Ammon's horn (tissue), 1 donor: ENCODE measurements at places on chromosomes 11 and 22.
A peak's percentile ranks its signal among the peaks of the same experiment; 100 is the strongest.

- no peak for DNase-seq
These were observed 457.0 kb downstream of the DLG2 start for GRCh38 chr11:85170184-85170583.

DNA sequence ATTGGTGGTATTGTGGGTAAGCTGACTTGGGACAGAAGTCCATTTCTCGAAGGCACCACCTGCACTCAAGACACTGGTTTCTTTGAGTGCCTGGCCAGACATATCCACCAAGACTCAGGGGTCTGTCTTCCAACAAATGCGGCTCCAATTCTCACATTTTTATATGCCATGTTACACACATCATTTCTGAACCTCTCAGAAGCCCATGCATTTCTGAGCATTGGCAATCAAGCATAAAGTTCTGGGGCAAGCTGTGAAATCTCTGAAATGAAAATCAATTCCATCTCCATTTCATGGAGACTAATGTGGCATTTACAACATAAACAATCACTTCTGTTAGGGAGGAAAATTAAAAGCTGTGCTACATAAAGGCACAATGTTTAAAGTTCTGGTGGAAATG is 243.7 kb downstream of the KIRREL3 start:
- no peak for DNase-seq

- DNase-seq = no peak
These were observed 720 bp upstream of the MED17 start for GRCh38 chr11:93783362-93783761.

GRCh38 chr11:118607401-118608359 is at the start of gene PHLDB1:
PHLDB1 (plus strand) TSS chr11:118607615; CDS start chr11:118613837, 6,222 bp downstream.
- DNase-seq = peak; percentile 90

GRCh38 chr11:123729602-123730001 is 11.9 kb downstream of the ZNF202 start:
- no peak for DNase-seq

- peak; percentile 3 for DNase-seq
These were observed 770 bp upstream of the TSG101 start for GRCh38 chr11:18527512-18527911.

GRCh38 chr11:47204637-47204989 is 10.2 kb upstream of the DDB2 start:
- no peak for DNase-seq

GRCh38 chr11:72041364-72042063 is 38.8 kb downstream of the NUMA1 start:
- peak; percentile 91 for DNase-seq

- no peak for DNase-seq
These were observed 21.6 kb upstream of the CHADL start for GRCh38 chr22:41262250-41262765.

DNA sequence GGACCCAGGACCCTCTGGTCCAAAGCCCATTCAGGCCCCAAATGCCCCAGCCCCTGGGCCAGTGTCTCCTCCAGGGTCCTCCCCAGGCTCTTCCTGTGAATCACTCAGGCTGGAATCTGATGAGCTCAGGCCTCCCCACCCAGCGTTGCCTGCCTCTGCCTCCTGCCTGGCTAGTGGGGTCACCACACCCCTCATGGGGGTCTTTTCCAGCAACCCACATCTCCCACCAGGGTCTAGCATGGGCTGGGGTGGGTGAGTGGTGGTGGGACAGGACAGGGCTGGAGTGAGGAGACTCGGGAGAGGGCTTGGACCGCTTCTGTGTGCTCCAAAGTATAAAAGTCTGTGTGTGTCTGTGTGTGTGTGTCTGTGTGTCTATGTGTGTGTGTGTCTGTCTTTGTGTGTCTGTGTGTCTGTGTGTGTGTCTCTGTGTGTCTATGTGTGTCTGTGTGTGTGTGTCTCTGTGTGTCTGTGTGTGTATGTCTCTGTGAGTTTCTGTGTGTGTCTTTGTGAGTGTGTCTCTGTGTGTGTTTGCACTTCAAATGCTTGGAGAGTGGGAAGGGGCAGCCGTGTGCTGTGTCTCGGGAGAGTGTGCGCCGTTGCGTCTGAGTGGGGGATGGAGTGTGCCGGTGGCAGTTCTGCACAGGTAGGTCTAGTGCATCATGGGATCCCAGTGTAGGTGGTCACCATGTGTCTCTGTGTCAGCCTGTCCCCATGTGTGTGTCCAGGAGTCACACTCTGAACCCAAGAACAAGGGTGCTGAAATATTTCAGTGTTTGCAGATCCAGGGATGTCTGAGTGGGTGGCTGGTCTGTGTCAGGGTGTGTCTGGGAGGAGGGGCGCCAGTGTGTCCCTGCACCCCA is 8.8 kb downstream of the RIN1 start:
- no peak for DNase-seq

GRCh38 chr11:73347067-73347466 is 29.1 kb upstream of the RELT start:
- DNase-seq = no peak

GRCh38 chr11:134047586-134047999 is 21.3 kb upstream of the JAM3 start:
- peak; percentile 48 for DNase-seq

GRCh38 chr22:19478045-19478900 is 720 bp downstream of the UFD1 start:
- DNase-seq = no peak

DNA sequence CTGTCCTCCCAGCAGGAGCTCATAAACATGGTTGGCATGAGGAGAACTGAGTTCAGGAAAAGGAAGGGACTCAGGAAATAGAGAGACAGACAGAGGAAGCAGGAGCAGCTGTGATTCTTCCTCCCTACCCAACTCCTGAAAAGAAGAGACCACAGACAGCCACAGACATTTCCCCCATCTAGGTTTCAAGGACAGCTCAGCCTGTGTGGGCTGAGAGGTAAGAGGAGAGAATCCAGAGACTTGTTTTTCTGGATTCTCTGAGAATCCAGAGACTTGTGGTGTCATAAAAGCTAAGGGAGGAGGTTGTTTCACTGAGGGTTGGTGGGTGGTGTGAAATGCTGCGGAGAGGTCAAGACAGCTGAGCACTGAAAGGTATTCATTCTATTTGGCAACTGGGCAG is 19.0 kb upstream of the STK33 start:
- no peak for DNase-seq

DNA sequence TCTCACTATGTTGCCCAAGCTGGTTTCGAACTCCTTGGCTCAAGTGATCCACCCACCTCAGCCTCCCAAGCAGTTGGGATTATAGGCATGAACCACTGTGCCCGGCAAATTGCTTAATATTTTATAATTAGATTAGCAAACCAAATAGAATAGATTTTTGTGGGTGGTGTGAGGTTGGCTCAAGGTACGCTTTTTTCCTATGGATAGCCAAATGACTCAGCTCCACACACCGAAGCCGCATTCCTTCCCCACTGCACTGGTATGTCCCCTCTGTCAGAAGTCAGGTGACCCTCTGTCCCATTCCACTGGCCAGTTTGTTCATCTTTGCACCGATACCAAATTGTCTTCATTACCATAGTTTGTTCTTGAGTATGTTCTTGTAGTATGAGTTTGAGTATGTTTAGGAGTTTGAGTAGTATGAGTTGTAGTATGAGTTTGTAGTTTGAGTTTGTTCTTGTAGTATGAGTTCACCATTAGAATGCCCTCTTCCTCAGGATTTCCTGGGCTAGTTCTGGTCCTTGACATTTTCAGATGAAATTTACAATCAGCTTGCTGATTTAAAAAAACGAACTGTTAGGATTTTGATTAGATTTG is 19.4 kb downstream of the SUSD2 start:
- no peak for DNase-seq

DNA sequence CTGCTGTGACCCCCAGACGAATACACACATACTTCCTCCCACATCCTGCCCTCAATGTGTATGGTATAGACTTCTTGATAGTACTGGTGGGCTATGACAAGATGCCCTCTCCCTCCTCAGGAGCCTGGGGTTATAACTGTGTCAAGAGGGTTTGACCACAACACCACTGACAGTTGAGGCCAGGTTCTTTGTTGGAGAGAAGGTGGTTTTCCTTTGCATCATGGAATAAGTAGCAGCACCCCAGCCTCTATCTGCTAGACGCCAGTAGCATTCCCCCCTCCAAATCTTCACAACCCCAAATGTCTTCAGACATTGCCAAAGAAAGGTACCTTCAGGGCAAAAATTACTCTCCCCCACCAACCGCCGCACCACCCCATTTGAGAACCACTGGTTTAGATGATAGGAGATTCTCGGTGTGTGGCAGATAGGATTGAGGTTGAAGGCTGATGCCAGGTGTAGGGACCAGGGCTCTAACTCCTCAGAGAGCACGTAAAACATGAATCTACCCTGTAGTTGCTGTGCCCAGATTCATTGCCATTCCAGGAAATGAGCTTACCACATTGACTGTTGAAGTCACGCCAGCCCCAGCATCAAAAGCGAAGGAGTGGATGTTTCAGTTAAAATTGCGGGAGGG is 5.5 kb upstream of the MYO18B start:
- no peak for DNase-seq

DNA sequence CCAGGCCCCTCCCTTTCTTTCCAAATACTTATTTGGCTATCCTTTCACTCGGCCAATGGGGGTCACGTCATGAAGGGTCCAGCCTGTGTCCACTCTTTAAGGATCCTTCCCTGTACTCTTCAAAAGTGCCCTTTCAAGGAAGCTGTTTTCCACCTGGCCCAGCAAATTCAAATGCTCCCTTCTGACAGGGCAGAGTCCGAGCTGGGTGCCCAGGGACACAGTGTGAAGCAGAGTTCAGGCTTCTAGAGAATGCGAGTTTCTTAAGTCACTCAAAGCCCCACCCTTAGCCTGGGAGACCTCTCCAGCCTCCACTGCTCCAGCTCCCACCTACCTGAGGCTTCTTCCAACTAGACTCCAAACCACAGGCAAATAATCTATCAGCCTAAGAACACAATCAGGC is 5.5 kb upstream of the APOA1 start:
- DNase-seq = no peak

GRCh38 chr11:33668468-33668825 is 32.2 kb downstream of the C11orf91 start:
- DNase-seq = no peak

- DNase-seq = no peak
These were observed 11.1 kb upstream of the PAMR1 start for GRCh38 chr11:35536470-35536869.

- DNase-seq = no peak
These were observed 19.1 kb downstream of the MIF start for GRCh38 chr22:23913306-23913660.

- DNase-seq = no peak
These were observed 75.2 kb downstream of the RTL6 start for GRCh38 chr22:44422746-44423380.

- no peak for DNase-seq
These were observed 170.4 kb downstream of the SWAP70 start for GRCh38 chr11:9834291-9834690.

DNA sequence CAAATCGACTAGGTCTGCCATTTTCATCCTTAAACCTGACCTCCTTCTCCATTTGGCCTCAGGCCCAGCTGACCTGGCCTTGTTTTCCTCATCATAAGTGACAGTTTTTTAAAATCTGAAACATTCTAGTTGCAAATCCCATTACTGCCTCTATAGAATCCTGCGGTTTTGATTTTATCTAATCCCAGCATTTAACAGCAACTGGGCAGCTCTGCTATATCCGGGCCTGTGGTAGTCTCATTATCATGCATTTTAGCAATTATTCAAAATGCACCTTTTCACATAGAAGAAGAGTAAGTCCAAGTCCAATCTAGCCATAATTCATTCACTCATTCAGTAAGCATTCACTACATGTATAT is 28.6 kb upstream of the BIRC3 start:
- DNase-seq = no peak
